Stimulated activated CD8-positive, alpha-beta memory T cell treated with anti-CD3 and anti-CD28 coated beads, Interleukin-2, amount 100 ng/mL, for 48 hours (primary cell): ENCODE measurements at places on chromosomes 3 and 15.

DNA sequence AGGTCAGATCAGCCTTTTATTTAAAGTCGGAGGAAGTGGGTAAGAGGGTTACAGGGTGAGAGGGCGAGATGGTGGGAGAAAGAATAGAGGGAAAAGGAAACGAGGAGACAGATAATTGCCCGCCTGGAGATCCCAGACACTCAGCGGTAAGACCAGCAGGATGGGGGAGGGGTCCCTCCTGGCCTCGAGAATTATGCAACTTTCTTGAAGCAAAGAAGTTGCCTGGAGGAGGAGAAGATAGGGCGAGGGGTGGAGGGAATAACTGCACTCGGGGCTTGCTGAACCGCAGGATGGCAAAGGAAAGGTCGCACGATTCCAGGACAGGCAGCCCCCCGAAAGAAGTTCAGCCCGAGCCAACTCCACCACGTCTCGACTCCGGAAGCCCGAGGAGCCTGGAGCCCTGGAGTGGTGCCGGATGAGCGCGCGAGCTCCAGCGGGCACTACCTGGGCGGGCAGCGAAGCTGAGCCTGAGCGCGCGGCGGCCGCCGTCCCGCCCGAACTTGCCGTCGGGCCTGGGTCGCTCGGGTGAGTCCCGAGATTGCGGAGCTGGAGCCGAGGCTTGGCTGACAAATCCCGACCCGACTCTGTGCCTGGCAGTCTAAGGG is 402 bp downstream of the WWTR1 start:
- no peak for DNase-seq

- no peak for DNase-seq
Measured at GRCh38 chr3:126307591-126308393, 49.4 kb downstream of the KLF15 start.

DNA sequence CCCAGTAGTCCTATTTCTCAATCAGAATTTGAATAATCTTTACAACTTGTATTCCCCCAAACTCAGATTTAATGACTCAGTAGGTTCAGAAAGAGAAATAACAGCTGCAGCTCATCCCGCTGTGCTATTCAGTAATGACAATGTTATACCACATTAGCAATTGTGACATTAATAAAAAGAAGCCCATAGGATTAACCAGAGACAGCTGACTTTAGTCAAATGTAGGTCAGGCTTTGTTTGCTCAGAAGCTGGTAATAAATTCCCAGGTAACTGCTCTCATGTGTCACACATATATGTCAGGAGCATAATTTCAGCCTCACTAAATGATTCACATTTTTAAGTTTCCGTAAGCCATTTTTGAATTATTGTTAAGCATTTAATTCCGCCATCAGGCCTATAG is 222.0 kb upstream of the UBE2E2 start:
- no peak for DNase-seq

- DNase-seq, result no peak
Measured at GRCh38 chr15:38992506-38992905, 427.9 kb upstream of the RASGRP1 start.

- no peak for DNase-seq
Measured at GRCh38 chr15:66621491-66622467, 56.0 kb upstream of the LCTL start.

DNA sequence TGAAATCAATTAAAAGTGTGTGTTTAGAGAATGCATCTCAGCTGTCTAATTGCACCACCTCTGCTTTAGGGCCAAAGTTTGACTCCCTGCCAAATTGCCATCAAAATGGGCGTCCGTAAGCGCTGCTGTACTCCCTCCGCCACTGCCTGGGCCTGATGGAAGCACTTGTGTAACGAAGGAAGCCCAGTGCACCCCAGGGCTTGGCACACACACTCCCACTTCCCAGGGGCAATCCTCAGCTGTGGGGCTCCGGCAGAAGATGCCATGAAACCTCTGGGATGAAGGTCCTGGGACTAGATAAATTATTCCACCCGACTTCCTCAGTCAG is 137.8 kb downstream of the RORA start:
- no peak for DNase-seq

DNA sequence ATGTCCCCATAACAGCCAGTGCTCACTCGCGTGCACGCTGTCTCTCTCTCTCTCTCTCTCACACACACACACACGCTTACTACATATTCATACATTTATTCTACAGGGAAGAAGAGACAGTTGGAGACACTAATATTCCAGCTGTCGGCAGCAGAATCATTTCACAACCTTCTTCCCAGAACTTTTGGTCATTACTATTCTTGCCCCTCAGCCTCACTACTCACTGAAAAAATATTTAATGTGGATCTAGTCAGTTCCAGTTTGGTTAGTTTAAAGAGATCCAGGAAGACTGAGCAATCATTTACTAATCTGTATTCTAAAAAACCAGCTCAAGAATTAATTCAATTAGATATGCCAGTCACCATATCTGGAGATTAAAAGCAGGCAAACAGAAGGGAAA is 394.9 kb downstream of the PTPRG start:
- DNase-seq, result no peak

DNA sequence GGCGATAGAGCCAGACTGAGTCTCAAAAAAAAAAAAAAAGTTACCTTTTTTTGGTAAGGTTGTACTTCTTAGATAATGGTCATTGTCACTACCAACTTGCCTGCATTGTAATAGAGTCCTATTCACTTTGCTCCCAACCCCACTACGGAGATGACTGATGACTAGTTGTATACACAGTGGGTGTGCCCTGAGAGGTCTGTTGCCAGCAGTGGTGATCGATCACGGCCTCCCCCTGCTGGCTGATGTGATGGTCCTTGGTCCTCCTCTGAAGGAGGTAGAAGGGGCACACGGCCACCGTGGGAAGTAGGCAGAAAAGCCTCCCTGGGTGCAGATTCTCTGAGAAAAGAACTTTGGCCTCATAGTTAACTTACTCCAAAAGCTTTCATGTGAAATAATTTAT is 10.7 kb downstream of the GCNT3 start:
- peak; percentile 58 for DNase-seq

DNA sequence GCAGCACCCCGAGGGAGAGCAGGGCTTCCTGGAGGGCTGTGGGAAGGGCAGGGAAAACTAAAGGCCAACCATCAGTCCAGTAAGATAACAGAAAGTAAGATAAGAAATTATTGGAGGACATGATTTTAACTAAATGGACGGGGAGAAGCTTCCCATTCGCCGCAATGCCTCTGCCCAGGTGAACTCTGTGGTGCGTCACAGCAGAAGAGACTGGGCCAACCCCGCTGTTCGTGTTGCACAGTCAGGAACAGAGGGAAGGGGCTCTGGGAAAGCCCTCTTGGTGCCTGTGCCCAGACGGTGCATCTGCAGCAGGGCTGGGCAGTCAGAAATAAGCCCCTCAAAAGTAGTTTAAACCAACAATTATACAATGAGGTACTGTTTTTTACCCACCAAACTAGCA is 284.1 kb downstream of the OCA2 start:
- DNase-seq, result no peak

DNA sequence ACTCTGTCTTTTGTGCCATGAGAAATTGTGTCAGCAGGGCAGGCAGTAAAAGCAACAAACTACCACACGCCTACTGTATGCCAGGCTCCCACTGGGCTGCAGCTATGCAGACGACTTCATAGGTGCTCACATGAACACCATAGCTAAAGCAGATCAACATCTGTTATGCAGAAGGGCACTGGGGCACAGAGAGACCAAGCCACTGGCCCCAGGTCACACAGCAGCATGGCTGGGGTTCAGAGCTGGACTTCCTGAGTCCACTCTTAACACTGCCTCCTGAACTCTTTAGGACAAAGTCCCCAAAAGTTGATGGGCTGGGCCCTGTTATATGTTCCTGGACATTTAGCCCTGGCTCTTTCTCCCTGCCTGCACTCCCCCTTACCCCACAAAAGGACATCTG is 12.4 kb downstream of the TPRA1 start:
- no peak for DNase-seq

- DNase-seq, result no peak
Measured at GRCh38 chr3:133570937-133571320, 2.6 kb upstream of the CDV3 start.

GRCh38 chr3:187742351-187743171 is 2.7 kb downstream of the BCL6 start:
- DNase-seq, result no peak

DNA sequence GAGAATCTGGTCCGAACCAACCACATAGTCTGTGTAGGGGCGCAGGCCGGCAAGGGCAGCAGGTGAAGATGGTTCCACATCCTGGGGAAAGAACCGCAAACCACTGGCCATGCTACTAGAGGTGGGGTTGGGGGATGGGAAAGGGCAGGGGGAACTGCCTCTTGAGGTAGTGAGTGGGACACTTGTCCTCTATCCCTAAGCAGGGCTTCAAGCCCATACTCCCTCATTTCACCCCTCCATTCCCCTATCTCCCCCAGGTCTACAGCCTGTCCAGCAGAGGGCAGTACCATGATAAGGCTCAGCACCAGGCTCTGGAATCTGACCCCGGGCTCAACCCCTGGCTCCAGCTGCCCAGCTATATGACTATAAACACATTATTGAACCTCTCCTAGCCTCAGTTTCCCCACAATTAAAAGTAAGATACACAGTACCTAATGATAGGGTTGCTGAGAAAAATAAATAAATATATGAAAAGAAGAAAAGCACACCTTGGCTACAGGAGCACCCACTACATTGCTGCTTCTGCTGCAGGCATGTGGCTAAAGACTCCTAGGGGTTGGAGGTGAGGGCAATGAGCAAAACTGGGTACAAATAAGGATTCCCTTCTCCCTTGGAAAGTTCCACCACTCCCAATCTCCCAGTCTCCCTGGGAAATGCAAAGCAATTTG is 6.3 kb downstream of the GORASP1 start:
- DNase-seq, result no peak

DNA sequence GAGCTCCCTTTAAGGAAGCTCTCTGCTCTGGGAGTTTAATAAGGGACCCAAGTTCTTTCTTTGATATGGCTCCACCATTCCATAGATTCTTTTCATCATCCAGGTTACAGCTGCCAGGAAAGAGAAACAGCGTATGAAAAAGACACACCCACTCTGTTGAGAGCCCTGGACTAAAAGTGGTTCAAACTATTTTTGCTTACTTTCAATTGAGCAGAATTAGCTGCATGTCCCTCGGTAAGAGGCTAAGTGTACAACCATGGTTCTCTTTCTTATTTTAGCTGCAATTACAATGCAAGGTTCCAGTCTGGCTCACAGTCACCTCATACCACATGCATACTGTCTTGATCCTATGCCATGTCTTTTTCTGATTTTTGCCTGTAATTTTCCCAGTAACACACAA is 1288.3 kb downstream of the NSUN3 start:
- DNase-seq, result no peak

GRCh38 chr3:97230486-97230885 is 416.1 kb downstream of the EPHA6 start:
- DNase-seq, result no peak

GRCh38 chr3:105661461-105661860 is 207.4 kb downstream of the CBLB start:
- no peak for DNase-seq

DNA sequence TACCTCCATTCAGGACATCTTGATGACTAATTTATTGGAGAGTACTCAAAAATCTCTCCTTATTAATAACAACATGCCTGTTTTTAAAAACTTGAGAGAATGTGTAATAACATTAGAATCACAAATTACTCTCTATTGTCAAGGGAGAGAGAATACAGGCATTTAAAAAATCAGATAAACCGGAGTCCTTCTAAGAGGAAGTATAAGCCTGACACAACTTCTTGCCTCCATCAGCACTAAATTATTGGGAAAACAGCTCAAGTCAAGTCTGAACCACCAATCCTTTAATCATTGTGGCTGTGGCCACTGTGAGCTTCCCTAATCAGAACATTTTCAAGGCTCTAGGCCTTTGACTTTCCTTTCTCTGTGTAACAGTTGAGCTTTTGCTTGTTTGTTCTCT is 38.0 kb downstream of the SSR3 start:
- DNase-seq, result no peak

- no peak for DNase-seq
Measured at GRCh38 chr15:90097475-90097874, 4.8 kb downstream of the IDH2 start.

- no peak for DNase-seq
Measured at GRCh38 chr3:134068429-134068828, 38.7 kb upstream of the SLCO2A1 start.

GRCh38 chr3:101038393-101038792 is 45.2 kb upstream of the ABI3BP start:
- DNase-seq, result no peak

- no peak for DNase-seq
Measured at GRCh38 chr3:25151903-25152295, 276.2 kb upstream of the RARB start.

GRCh38 chr3:47418167-47419082 is 37.6 kb downstream of the PTPN23 start:
- no peak for DNase-seq

DNA sequence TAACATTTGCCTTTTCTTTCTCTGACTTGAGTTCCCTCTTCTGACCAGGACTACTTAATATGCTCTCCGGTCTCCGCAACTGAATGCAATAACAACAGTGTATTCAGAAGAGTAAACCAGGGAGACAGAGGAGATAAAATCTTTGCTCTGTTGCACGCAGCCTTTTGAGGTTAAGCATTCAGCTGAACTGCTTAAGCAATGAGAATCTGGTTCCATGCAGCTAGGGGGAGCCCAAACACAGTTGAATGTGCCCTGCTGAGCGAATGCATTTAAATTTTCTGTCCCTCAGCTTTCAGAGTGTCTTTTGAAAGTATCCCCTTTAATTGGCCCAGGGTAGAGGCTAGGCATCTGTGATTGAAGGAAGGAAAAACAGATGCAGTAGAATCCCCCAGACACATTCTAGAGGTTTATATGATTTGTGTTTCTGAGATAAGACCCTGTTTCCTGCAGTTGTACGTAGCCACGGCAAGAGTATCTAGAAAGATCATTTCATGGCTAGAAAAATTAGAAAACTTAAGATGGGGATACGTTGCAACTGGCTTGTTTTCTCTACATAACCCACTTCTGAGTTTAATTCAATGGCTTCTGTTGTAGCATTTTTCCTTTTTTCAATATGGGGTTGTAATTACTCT is 309.6 kb downstream of the TUSC7 start:
- no peak for DNase-seq

GRCh38 chr15:60471314-60471713 is 7.6 kb downstream of the ICE2 start:
- DNase-seq, result no peak

GRCh38 chr3:62797132-62797531 is 78.1 kb downstream of the CADPS start:
- no peak for DNase-seq

GRCh38 chr15:40197434-40197833 is 36.6 kb downstream of the BUB1B start:
- DNase-seq, result no peak

DNA sequence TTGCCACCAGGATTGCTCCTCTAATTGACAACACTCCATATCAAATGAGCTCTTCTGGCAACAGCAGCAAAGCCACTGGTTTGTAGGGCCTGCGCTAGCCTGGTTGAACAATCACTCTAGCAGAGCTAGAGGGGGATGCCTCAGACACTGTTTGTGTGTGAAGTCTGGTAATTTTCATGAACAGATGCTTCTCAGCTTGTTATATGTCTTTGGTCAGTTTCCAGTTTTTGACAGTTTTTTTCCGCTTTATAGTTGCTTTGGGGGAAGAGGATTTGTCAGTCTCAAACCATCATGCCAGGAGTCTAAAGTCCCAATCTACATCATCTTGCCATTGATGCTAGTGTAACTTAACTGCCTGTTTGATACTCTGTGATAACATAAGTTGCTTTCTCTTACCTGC is 136.0 kb downstream of the HCN4 start:
- DNase-seq, result no peak

GRCh38 chr3:174620138-174620537 is 239.0 kb upstream of the NAALADL2 start:
- DNase-seq, result no peak
